Stimulated activated CD8-positive, alpha-beta memory T cell treated with anti-CD3 and anti-CD28 coated beads, Interleukin-2, amount 100 ng/mL, for 1 hour (primary cell): ENCODE measurements at places on chromosomes 6 and 20.

DNA sequence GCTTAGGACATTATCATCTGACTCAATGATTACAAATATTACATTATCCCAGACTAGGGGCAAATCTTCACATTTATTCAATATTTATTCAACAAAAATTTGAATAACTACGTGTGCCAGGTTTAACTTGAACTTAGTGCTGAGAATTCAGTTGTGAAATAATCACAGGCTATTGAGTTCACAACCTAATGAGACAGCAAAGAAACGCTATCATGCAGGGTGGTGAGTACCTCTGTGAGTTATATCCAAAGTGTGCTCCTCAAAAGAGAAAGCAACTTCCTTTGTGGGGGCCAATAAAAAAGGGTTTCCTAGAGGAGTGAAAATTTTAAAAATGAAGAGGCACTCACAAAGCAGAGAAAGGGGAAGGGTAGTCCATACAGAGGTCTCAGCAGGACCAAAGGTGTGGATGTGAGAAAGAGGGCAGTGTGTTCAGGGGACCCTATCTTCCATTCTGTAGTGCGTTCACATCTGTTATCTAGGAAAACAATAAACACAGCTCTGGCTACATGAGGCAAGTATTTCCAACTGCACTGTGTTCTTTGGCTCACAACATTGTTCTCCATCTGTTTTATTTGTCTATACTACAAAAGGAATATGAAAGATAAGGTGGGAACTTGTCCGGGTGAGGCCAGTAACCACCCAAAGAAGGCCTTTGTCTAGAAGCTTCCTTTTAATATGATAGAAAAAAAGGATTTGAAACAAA, 155.4 kb upstream of the MARCKS start:
- DNase-seq, result no peak

DNA sequence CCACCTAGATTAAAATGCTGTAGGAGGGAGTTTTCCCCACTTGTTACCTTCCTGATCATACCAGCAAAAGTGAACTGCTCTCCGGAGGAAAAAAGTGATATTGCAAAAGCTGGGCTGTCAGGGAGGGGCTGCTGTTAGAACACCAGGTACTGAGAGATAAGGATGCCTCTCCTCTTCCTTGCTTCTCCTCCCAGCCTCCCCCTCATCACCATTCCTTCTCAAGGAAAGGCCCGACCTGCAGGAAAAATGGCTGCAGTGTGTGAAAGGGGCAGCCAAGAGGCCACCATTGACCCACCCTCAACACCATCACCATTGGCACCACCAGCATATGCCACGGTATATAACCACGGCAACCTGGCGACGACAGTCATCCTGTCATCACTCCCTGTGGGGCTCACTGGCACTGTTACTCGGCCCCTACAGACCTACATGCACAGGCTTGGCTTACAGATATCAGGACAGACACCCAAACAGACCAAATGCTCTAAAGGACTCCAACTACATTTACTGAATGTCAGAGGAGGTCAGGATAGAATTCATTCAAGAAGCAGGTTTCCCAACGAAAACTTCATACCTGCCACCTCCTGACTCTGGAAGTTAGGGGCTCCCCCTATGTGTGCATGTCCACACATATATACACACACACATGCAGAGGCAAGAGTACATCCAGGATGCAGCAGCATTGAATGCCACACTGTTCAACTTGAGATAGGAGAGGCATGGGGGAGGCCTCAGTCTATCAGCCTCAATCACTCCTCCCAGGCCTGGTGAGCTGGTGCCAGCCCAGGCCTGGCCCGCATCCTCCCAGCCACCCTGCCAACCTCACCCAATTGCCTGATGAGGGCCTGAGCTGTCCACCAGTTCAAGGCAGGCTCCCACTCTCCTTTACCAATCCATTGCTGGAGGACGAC, 13.9 kb upstream of the MDGA1 start:
- DNase-seq, result no peak

GRCh38 chr6:4910037-4910760, 93.6 kb downstream of the RPP40 start:
- no peak for DNase-seq

- DNase-seq, result no peak
Measured at GRCh38 chr20:57818418-57819181, 108.8 kb upstream of the PMEPA1 start.

DNA sequence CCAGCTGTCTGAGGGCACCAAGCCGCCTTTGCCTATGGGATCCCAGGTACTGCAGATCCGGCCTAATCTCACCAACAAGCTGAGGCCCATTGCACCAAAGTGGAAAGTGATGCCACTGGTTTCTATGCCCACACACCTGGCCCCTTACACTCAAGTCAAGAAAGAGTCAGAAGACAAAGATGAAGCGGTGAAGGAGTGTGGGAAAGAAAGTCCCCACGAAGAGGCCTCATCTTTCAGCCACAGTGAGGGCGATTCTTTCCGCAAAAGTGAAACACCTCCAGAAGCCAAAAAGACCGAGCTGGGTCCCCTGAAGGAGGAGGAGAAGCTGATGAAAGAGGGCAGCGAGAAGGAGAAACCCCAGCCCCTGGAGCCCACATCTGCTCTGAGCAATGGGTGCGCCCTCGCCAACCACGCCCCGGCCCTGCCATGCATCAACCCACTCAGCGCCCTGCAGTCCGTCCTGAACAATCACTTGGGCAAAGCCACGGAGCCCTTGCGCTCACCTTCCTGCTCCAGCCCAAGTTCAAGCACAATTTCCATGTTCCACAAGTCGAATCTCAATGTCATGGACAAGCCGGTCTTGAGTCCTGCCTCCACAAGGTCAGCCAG, 283.0 kb downstream of the TSHZ2 start:
- DNase-seq, result no peak

DNA sequence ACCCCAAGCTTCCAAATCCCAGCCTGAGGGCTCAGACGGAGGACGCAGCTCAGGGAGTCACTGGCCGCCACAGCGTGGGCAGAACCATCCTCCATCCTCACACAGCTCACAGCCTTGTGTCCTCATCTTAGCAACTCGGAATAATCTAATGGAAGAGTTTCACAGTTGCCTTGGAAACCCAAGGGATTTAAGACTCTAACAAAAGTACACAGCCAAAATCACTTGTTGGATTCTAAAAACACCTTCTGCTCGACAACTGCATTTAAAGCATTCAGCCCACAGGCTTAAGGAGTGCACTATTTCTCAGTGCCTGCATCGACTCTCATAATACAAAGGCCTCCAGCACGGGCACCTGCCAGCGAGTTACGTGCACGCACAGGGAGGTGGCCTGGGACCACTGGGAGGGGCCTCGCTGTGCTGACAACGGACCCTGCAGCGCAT, 45.4 kb downstream of the ZBTB46 start:
- no peak for DNase-seq

- no peak for DNase-seq
Measured at GRCh38 chr6:134896910-134897309, 53.0 kb downstream of the ALDH8A1 start.

- DNase-seq, result no peak
Measured at GRCh38 chr6:1507251-1507650, 102.5 kb upstream of the FOXC1 start.

DNA sequence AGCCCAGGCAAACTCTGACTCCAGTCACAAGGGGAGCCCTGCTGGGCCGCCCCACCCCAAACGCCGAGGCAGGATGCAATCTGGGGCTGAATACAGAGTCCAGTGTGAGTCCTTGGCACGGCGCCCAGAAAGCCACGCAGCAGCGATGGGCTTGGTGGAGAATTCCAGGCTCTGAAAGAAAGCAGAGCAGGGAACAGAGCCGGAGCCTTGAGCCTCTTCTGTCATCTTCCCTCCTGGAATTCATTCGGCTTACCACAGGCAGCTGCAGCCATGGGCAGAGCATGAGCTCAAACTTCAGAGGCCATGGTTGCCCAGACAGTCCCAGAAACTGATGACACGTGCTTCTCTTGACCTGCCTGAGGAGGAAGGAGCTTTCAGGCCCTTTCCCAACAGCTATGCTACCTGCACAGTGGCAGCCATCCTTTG, 441.1 kb upstream of the JARID2 start:
- DNase-seq, result no peak

DNA sequence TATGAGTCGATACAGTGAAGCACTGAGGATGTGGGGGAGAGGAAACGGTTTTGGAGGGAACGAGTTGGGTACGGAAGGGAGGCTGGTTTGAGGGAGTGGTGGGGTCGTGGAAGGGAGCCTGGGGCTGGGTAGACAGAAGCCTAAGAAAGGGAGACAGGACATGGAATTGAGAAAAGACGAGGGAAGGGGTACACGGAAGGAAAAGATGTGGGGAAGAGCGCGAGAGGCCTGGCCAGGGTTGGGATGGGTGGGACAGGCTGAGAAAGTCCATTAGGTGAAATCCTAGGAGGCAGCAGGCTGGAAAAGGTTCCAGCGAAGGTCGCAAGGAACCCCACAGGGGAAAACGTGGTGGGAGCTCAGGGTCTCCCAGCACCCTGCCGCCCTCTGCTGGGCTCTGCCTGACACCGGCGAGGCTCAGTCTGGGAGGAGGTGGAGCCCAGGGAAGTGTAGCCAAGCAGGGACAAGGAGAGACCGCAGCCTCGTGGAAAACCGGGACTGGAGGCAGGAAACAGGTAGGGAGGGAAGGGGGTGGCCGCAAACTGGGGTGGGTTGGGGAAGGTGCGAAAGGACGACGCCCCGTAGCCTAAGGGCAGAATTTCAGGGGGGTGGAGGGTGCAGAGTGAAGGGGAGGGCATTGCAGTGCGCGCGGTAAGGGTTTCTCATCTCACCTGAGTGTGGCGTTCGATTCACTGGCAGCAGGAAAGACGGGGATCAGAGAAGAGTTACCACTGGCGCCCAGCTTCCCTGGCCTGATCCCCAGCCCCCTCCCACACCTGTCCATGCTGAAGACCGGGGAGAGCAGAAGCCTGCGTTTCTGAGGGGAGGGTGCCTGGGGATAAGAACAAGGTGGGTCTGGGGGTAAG, 4.3 kb downstream of the GABBR1 start:
- peak; percentile 36 for DNase-seq

DNA sequence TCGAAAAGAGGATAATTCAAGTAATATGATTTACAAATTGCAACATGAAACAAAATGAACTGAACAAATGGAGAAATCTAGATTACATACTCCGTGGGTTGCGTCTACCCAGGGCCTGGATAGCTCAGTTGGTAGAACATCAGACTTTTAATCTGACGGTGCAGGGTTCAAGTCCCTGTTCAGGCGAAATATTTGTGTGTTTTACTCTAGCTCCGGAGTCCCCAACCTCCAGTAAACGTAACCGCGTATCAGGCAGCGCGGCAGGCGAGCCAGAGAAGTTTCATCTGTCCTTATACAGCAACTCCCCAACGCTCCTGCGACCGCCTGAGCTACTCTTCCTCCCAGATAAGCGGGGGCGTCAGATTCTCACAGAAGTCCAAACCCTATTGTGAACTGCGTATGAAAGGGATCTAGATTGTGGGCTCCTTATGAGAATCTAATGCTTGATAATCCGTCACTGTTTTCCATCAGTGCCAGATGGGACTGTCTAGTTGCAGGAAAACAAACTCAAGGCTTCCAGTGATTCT, 176.1 kb downstream of the TRIM27 start:
- DNase-seq, result no peak

DNA sequence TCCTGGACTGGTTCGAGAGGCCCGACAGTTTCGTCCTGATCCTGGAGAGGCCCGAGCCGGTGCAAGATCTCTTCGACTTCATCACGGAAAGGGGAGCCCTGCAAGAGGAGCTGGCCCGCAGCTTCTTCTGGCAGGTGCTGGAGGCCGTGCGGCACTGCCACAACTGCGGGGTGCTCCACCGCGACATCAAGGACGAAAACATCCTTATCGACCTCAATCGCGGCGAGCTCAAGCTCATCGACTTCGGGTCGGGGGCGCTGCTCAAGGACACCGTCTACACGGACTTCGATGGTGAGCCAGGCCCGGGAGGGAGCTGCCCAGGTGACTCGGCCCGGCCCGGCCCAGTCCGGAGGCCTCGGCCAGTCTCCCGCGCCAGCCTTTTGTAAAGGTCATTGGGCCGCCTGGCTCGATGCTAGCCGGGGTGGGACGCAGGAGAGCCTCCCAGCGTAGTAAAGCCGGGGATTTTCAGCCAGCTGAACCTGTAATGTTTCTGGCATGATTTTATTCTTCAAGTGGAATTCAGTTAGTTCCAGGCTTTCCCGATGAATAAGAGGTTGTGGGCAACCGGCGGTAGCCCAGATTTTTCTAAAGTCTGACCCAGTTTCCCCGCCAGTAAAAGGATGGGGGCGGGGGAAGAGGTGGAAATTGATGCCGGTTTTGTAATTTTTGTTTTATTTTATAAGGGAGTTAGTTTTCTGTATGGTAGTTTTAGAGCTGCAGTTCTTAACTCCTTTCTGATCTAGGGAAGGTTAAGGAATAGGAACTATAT, 1.4 kb downstream of the PIM1 start:
- DNase-seq, result no peak

GRCh38 chr6:12022481-12022880, 10.4 kb downstream of the HIVEP1 start:
- DNase-seq, result no peak
